Stimulated activated CD8-positive, alpha-beta memory T cell treated with anti-CD3 and anti-CD28 coated beads, Interleukin-4, amount 100 ng/mL, for 4 hours (primary cell): ENCODE measurements at places on chromosomes 1 and 21.

GRCh38 chr1:25848531-25848930 is 10.7 kb downstream of the AUNIP start:
- no peak for DNase-seq

- DNase-seq: no peak
Observed at GRCh38 chr1:156200044-156200443, 6.1 kb downstream of the SLC25A44 start.

DNA sequence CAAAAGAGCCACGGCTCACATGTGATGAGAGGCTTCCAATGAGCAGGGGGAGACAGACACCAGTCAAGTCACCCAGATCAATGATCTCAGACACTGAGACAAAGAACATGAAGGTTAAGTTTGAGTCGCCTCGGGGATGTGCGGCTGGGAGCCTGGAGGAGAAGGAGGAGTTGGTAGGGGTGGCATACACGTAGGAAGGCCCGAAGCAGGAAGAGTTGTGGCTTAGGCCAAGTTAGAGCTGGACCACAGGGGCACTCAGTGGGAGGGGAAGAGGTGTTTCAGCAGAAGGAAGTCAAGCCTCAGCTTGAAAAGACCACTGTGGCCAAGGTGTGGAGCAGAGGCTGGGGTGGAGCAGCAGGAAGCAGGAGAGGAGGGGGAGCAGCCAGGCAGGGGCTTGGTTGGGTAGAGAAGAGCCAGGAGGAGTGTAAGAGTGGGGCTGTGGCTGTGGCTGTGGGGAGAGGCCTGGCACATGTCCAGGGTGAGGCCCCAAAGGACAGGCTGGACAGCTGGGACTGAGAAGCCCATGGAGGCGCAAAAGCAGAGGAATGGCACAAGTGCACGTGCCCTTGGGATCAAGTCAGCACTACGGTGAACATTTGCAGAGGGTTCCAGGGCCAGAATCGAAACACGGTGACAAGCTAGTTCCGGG is 27.6 kb downstream of the CTNNBIP1 start:
- no peak for DNase-seq

DNA sequence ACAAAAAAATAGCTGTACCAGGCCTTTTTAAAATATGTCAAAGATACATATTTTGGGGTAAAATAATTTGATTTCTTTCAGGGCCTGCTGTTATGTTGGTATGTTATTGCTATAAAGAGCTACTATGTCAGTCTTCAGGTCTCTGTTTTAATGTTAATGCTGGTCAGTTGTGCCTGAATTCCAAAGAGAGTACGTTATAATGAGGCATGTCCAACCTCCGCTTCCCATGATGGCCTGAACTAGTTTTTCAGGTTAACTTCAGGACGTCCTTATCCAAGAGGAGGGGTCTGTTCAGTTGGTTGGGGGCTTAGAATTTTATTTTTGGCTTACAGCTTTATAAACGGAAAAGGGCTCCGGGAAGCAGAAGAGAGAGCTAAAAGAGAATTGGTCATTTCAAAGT is 34.9 kb upstream of the LYPD8 start:
- DNase-seq: no peak

GRCh38 chr1:197440715-197441114 is 172.7 kb downstream of the CRB1 start:
- DNase-seq: no peak

- DNase-seq: no peak
Observed at GRCh38 chr1:224067621-224068457, 46.1 kb upstream of the FBXO28 start.
